ENCODE measurements at places on chromosomes 2 and 18.

- no peak for DNase-seq
Measured at GRCh38 chr2:7241041-7241745, 324.0 kb downstream of the RNF144A start.

DNA sequence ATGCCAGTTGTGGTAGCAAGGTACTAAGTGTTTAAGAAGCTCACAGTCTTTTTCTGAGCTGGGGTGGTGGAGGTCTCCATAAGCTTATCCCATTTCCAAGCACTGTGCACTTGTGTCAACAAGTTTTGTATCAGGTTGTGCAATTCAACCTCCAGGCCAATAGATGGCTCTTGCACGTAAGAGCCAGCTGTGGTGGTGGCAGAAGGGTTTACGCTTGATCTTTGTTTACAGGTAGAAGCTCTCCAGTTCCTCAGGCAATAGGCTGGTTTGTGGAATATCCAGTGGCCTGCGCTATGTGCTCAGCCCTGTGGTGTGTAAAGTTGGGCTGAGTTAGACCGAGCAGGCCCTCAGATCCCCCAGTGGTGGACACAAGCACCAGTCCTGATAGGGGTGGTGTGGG, 89.7 kb upstream of the CNTNAP5 start:
- DNase-seq: no peak

GRCh38 chr2:64945973-64946768, 43.0 kb upstream of the SLC1A4 start:
- peak; percentile 9 for DNase-seq

DNA sequence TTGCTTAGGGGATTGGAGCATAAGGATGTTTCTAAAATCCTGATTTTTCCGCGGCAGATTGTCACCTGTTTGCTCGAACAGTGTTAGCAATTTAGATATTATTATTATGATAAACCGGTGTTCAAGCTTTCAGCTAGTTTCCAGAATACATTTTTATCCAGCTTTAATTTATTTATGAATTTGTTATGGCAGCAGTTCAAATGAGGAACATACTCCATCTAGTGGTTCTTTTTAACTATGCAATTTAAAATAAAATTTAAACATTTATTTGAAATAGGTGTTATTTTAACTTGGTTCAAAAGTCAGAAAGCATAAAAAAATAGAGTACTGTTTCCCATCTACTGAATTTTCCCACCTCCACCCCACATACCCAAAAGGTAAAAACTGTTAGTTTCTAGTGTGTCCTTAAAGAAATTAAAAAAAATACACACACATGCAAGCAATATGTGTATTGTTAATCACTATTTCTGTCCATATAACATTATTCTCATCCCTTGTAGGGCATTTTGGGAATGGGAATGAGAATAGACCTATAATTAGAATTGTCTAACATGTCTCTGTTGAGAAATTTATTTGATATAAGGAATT, 23.2 kb downstream of the ACOXL start:
- no peak for DNase-seq

GRCh38 chr2:239392688-239393387, 8.0 kb downstream of the HDAC4 start:
- DNase-seq: no peak

DNA sequence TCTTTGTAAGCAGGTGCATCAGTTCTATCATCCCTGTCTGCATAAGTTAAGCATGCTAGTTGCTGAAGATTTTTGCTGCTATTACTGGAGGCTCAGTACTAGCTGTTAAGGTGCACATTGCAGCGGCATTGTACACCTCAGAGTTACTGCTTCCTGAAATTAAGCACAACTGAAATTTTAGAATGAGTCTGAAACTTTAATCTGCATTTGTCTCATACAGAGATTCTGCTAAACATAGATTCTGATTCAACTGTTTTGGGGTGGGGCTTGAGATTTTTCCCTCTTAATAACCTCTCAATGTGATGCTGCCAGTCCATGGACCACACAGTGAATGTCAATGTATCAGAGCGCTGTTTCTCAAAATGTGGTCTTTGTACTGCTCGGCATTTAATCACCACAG, 585.7 kb upstream of the GCFC2 start:
- DNase-seq: no peak

DNA sequence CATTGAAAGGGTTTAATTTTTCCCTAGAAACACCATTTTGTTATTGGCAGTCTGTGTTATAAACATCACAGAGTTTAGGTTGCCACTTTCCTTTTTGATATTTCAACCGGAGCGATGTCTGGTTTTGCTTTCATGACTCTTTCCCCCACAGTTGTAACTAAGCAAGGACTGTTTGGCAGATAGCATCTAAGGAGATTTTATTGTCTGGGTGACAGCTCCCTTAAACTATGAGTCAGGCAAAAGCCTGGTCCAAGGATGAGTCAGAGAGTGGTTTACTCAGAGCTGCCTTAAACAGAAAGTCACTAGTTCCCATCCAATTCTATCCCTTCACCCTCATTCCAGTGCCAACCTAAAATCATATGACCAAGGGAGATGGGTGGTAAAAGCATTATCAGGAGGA, 341.6 kb upstream of the VWC2L start:
- no peak for DNase-seq

DNA sequence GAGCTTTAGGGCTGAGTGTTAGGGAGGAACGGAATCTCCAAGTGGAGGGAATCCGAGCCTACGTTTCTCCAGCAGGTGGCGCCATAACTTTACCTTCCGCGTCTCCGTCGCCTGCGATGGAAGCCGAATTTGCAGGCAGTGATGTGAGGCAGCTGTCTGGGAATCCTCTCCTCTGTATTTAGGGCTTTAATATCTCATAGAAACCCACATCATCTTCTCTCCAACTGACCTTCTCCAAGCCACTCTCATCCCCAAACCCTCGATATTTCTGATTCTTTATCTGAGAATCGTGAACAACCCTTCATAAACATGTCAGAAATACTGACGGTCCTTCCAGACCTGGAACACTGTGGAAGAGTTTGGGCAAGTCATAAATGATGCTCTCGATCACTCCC, 27.5 kb downstream of the SIX2 start:
- DNase-seq: peak; percentile 52

GRCh38 chr2:106187273-106187891, 6.7 kb downstream of the UXS1 start:
- no peak for DNase-seq

DNA sequence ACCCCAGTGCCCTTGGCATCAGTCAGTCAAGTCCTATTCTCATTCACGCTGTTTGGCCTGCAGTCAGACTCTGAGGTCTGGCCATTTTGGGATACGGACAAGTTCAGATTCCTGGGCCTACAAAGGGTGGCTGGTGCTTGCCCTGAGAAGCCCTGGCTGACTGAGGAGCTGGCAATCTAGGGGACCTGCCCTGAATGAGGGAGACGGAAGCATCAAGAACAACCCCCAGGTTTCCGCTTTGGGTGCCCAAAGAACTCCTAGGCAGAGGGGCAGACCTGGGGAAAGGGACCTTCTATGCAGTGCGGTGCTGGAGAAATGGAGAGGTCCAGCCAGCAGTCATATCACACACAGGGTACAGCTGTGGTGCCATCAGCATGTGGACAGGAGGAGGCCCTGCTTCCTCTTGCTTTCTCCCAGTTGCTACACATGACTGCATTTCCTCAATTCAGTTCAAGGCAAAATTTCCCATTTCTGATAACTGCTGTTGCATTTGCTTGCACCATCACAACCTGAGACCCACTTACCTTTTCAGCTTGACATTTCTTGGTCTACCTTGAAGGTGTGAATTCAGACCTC, 70.9 kb upstream of the LGALSL start:
- no peak for DNase-seq

DNA sequence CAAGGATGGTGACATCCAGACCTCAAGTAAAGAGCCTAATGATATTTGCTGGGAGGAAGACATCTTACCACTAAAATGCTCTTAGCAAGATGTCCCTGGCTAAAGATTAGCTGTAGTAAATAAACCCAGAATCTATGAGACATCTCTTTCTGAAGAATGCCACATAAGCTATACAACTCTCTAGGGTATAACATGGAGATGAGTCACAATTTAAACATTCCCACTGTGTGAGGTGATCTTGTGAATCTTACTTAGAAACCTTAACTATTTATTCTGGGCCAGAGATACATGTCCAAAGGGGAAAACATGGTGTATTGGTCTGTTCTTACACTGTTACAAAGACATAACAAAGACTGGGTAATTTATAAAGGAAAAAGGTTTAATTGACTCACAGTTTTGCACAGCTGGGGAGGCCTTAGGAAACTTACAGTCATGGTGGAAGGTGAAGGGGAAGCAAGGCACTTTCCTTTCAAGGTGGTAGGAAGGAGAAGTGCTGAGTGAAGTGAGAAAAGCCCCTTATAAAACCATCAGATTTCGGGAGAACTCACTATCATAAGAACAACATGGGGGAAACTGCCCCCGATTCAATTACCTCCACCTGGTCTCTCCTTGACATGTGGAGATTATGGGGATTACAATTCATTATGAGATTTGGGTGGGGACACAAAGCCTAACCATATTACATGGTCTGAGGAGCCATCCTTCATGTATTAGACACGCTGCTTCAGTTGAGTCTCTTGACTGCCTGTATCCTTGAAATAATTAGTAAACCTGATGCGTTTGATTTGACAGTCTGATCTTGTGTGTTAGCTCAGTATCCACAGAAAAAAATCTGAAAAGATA, 17.1 kb downstream of the KRCC1 start:
- DNase-seq: no peak

- DNase-seq: no peak
Measured at GRCh38 chr2:190529486-190530247, 4.9 kb downstream of the NEMP2 start.

GRCh38 chr18:23977719-23978483, 36.7 kb upstream of the TTC39C start:
- no peak for DNase-seq

GRCh38 chr2:23545811-23546210, 160.8 kb downstream of the KLHL29 start:
- DNase-seq: no peak

DNA sequence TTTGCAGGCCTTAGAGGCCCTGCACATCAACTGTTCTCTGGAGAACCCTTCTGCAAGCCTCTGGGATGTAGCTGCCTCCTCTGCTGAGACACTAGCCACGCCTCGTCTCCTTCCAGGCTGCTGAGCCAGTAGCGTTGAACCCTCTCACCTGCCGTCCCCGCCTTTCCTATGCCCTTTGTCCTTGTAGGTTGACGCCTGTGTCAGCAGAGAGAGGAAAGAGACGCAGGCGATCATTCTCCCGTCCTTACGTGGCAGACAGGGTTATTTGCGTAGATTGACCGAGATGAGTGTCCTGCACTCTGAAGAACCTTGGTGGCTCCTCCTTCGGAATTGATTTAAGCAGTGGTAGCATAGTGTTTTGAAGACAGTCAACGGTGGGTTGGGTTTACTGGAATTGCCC, 27.8 kb downstream of the ID2 start:
- DNase-seq: no peak
